Karpas-422 (cell line): ENCODE measurements at places on chromosomes 1 and 21.

DNA sequence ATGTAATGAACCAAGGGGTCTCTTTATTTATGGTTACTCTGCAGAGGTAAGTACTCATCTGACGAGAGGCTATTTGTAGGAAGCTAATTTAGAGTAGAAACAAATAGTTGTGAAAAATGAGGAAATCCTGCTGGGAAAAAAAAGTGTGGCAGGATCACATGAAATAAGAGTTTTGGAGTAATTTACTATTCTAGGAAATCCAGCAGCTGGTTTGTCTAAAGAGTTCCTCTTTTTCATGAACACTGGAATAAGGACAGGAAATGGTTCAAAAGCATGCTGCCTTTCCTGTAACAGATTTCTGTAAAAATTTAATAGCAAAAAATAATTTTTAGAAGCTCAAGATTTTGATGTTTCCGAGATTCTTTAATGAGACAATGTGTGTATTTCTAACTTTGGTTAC, 177.3 kb downstream of the CHRM3 start:
- no peak for DNase-seq

DNA sequence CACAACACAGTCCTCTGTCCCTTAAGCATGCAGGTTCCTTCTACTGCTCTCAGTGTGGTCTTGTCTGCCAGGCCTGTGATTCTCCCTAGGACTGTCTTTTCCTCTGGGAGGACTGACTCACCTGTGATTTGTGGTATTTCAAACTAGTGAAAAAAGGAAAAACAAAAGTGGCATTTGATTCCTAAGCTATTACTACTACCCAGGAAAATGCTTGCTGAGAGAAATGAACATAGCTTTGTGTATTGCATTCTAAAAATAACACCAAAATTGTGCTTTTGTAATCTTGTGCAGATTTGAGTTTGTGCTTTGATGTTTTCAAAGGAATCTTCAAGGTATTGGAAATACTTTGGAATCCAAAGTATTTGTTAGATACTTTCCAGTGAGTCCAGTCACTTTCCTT, 57.0 kb downstream of the GPR161 start:
- no peak for DNase-seq

DNA sequence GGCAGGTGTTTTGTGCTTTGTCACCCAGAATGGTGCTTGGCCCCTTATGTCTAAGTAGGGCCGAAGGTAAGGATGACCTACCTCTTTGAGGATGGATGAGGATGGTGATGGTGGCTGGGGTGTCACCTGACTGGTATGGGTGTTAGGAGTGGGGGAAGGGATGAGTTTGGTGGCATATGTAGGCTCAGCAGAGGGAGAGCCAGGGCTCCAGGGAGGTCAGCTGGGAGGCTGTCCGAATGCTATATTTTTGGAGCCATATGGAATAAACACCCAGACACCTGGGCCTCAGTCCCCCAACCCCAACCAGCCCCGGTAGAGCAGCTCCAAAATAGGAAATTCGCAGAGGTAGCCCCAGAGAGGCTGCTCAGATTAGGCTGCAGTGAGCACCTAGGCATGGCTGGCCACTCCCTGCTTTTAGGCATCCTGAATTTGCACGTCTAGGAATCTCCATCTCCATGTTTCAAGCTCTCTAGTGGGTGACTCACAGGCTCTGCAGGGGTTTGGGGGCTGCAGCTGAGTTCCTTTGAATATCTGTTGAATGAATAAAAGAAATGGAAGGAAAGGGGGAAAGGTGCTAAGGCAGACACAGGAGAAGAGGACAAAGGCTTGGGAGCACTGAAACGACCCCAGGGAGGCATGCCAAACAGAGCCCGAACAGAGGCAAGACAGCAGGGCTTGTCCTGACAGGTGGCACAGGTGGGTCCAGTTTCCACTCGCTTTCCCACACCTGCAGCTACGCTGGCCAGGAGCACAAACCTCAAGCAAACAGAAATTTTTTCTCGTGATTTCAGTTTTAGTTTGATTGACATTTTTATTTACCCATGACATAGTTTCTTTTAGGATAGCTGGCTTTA, 135.3 kb upstream of the EDN2 start:
- no peak for DNase-seq

DNA sequence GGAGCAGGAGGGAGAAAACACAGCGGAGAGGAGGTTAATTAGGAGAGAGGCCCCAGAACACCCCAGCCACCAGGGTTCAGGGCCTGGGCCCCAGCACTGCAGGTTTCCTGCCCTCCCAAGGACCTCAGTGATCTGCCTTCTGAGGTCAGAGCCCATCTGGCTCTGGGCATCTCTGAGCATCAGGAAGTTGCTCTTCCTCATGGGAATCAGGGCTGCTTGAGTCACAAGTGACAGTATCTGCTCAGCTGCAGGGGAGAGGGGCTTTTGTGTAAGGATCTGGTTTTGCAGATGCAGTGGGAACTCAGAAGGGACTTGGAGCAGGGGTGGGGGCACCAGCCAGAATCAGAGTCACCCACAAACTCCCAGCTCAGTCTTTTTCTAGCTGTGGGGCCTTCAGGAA, 472.1 kb downstream of the PTPRU start:
- DNase-seq = no peak

GRCh38 chr21:44713846-44714245, 2.5 kb upstream of the TSPEAR start:
- no peak for DNase-seq

GRCh38 chr1:61432616-61433388, 292.1 kb downstream of the TM2D1 start:
- no peak for DNase-seq

DNA sequence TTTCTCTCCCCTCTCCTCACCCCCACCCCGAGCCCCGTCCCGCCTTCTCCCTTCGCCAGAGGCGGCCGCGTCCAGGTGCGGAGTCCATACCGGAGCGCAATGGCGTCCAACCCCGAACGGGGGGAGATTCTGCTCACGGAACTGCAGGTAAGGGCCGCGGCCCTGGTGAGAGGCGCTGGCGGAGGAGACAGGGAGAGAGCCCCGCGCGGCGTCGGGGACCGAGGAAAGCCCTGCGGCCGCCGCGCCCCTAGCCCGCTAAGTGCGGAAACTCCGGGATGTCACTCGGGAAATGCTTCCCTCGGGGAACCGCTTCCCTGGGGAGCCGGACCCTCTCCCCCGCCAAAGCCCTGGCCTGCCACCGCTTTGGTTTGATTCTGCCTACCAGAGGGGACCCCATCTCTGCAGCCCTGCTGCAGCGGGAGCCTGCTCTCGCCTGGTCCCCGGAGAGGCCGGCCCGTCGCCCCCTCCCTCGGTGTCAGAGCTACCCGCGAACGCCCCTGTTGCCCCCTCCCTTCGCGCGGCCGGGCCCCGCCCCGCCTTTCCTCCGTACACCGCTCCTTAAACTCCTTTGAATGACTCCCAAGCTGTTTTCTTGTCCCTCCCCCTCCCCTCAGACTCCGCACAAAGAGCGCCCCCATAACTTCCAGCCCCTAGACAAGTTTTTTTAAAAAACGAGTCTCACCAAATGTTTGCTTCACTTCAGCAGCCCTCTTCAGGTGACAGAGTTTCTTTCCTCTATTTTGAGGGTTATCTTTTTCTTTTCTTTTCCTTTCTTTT, 597 bp downstream of the PKN2 start:
- peak; percentile 76 for DNase-seq

GRCh38 chr1:162317621-162318020, 59.0 kb downstream of the SPATA46 start:
- no peak for DNase-seq

- no peak for DNase-seq
Observed at GRCh38 chr1:154689083-154689482, 81.1 kb upstream of the ADAR start.

- DNase-seq = no peak
Observed at GRCh38 chr1:180131510-180131909, 23.2 kb upstream of the QSOX1 start.

GRCh38 chr21:45864436-45864835, 117.1 kb upstream of the COL6A1 start:
- DNase-seq = no peak

GRCh38 chr1:235050911-235051360, 77.7 kb downstream of the TOMM20 start:
- no peak for DNase-seq

- DNase-seq = no peak
Observed at GRCh38 chr1:232011961-232012360, 385.4 kb downstream of the DISC1 start.

GRCh38 chr1:44405031-44405797, at the start of gene RNF220:
RNF220 (plus strand) TSS chr1:44405255.
- DNase-seq = peak; percentile 76

DNA sequence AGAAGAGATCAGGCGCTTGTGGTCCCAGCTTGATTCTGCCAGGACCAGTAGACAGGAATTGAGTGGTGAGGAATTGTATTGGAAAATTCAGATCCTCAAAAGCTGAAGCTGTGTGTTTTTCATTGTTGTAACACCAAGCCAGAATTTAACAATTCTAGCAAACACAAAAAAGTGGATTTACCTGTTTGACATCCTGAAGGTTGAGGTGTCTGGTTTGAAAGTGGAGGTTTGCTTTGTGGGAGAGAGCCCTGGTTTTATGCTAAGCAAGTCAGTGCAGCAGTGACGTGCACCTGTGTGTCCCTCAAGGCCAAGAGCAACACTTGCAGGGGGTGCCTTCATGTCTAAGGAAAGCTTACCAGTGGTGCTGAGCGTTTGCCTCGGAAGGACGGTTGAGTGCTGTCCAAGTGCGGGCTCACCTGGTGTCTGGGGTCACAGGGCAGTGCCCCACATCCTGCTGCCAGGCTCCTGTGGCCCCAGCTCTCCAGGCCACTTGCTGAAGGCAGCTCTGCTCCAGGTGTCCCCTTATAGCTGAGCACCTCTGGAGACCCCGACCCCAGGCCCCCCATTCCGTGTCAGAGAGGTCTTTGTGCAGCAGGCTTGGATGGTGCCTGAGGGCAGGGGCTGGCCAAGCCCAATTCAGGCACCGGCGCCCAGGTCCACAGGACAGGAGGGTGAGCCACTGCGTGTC, 27.7 kb downstream of the PCNT start:
- no peak for DNase-seq

DNA sequence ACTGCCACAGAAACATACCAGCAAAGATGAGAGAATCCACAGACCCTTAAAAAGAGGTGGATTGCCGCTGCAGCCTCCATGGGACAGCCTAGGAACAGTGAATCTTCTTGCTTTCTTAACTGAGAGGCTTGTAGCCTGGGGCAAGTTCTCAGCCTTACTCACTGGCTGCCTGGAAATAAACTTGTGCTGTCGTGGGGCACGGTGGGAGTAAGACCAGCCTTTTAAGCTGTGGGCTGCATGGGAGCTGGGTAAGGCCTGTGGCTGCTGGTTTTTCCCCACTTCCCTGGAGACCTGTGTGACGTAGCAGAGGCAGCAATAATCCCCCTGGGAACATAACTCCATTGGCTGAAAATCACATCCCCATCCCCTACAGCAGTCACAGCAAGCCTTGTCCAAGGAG, 30.8 kb downstream of the CD2 start:
- no peak for DNase-seq

- no peak for DNase-seq
Observed at GRCh38 chr1:918843-919242, 4.9 kb upstream of the SAMD11 start.

DNA sequence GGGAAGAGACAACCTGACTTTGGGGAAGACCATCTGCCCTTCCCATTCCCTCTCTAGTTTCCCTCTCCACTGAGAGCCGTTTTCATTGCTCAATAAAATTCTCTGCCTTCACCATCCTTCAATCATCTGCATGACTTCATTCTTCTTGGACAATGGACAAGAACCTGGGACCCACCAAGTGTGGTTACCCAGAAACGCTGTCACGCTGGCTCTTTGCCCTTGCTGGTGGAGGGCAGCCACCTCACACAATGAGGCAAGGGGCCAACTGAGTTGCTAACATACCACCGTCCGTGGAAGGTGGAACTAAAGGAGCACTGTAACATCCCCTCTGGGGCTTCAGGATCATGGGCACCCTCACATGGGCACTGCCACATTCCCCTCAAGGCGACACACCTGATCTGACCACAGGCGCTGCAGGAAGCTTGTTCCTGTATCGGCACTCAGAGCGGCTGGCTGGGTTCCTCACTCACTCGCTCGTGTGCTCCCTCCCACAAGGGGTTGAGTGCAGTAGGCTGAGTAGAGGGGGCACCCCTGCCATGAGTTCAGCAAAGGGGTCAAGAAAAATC, 652.4 kb downstream of the PLPP3 start:
- DNase-seq = no peak

- no peak for DNase-seq
Observed at GRCh38 chr21:31164713-31165694, 126.7 kb upstream of the KRTAP19-8 start.

- no peak for DNase-seq
Observed at GRCh38 chr1:52057255-52057654, 1.2 kb downstream of the BTF3L4 start.

DNA sequence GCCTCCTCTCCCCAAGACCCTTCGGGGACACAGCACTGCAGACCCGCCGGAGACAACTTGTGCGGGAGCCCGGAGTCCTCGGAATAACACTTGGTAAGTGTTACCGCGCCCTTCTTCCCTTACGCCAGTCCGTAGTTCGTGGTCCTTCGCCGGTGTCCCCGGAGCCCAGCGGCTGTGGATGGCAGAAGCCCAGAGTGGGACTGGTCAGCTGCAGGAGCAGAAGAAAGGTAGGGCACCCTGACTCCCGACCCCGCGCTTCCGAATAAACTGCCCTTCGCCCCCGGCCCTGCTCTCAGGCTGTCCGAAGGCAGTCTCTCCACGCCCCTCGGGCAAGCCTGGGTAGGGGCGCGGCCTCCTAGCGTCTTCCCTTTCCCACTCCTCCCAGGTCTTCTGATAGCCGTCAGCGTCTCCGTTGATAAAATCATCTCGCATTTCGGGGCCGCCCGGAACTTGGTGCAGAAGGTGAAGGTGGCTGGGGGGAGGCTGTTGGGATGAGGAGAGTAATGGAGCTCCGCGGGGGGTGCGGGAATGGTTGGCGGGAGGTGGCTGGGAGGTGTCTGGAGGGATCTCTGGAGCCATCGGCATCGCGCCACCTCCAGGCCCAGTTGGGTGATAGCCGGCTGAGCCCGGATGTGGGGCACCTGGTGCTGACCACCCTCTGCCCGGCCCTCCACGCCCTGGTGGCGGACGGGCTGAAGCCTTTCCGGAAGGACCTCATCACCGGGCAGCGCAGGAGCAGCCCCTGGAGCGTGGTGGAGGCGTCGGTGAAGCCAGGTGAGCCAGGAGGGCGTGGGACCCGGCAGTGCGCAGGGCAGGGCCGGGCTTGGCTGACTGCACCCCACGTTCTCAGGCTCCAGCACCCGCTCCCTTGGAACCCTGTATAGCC, 4.3 kb downstream of the RUSC1 start:
- DNase-seq = no peak

- no peak for DNase-seq
Observed at GRCh38 chr1:172405912-172406311, 14.6 kb upstream of the C1orf105 start.

GRCh38 chr1:29029667-29030066, 94.0 kb downstream of the TMEM200B start:
- DNase-seq = no peak

DNA sequence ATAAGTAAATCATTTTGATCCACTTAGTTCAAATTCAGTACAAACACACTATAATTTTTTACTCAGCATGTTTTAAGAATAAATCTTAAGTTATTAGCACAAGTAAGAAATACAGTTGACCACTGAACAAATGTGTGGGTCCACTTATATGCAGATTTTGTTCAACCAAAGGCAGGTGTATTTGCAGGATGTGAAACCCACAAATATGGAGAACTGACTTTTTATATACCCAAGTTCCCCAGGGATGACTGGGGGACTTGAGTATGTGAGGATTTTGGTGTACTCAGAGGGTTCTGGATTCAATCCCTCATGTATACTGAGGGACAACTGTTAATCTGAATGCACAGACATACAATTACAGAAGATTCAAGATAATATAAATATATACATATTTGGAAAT, 25.7 kb upstream of the ERICH3 start:
- no peak for DNase-seq
